ENCODE measurements at places on chromosomes 1 and 21.

DNA sequence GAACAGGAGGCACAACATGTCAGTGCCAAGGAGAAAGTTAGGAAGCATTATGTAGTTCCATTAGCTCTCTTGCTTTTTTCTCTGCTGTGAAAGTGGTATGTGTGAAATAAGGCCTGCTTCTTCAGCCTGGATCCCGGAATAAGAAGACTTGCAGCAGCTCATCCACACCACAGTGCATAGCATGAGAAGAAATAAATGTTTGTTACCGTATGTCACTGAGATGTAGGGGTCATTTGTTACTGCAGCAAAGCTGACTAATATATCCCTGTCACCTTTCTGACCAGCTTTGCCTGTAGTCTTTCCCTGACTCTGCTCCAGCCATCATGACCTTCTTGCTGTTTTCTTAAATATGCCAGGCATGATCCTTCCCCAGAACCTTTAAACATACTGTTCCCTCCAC is 20.5 kb upstream of the MCOLN3 start:
- DNase-seq: no peak

GRCh38 chr1:33872275-33872674 is 8.4 kb downstream of the HMGB4 start:
- DNase-seq: no peak

DNA sequence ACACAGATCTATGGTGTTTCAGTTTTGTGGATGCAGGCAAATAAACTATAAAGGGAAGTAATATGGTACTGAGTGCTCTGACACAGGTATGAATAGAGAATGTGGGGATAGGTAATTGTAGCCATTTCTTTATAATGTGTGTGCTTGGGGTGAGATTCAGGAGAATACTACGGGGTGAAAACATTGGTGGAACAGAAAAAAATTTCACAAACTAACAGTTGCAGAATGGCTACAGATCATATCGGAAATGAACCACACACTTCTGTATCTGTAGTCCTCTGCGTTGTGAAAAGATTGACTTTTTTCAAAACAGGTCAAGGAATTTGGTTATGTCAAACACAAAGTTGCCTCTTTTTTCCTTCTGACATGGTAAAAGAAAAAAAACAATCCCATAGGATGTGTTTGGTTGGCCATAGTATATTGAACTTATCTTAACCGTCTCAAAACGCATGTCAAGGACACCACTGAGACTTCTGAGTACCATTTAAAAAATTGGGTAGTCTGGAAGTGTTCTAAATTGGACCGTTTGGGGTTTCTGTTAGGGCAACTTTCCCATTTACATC is 1.1 kb upstream of the CDC73 start:
- DNase-seq: no peak

DNA sequence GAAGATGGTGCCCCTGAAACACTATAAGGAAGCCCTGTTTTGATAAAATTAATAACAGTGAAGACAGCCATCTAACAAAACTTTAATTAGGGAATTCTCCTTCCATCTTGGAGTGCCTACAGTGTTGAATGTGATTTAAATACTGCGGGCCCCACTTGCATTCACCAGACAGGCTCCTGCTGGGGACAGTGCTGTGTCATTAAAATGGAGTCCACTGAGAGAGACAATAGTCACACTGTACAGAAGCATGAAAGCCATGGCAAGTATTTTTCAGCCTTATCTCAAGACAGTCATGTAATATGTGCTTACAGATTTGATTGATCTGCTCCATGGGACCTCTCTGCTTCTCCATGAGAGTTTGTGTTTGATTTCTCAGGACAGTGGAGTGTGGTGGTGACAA is 29.7 kb upstream of the ZBTB18 start:
- no peak for DNase-seq

DNA sequence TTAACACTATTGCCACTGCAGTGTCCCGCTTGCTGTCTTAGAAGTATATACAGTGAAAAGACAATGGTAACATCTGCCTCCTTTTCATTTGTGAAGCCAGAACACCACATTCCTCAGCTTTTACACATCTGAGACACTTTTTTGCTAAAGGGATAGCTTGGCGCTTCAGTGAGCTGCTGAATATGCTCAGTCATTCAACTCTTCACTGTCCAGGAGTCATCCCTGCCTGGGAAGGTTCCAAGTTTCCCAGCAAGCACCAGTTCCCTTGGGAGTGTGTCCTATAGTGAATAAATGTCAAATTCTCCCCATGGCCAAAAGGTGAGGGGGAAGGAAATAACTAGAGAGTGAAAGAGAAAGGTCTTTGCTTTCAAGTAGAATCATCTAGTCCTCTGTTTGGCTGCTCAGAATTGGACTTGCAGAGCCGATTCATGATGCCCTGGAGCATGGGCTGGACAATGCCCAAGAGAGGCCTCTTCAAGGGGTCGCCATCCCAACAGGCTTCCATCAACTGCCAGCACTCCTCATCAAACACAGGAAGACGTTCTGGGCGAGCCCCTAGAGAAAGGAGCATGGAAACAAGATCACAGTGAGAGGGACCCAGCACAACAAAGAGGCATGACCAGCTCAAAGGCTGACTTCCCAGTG is 25.5 kb upstream of the RBBP5 start:
- no peak for DNase-seq

DNA sequence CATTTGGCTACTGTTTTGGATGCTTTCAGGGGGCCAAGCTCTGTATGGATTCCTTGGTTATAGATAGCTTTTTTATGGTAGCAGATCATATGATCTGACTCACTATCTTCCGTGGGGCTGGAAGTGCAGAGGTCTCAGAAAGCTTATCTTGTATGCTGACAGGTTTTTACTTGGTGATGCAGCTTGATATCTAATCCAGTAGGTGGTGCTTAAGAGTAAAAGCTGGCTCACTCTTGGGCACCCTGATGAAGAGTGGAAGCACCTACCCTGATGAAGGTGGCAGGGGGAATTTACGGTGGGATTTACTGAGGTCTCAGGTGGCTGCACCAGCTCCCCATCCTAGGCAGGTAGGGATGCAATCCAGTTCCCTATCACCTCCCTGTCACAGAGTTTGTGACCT is 151.2 kb downstream of the PTBP2 start:
- DNase-seq: no peak

- no peak for DNase-seq
Measured at GRCh38 chr1:93997756-93998155, 88.5 kb upstream of the GCLM start.

DNA sequence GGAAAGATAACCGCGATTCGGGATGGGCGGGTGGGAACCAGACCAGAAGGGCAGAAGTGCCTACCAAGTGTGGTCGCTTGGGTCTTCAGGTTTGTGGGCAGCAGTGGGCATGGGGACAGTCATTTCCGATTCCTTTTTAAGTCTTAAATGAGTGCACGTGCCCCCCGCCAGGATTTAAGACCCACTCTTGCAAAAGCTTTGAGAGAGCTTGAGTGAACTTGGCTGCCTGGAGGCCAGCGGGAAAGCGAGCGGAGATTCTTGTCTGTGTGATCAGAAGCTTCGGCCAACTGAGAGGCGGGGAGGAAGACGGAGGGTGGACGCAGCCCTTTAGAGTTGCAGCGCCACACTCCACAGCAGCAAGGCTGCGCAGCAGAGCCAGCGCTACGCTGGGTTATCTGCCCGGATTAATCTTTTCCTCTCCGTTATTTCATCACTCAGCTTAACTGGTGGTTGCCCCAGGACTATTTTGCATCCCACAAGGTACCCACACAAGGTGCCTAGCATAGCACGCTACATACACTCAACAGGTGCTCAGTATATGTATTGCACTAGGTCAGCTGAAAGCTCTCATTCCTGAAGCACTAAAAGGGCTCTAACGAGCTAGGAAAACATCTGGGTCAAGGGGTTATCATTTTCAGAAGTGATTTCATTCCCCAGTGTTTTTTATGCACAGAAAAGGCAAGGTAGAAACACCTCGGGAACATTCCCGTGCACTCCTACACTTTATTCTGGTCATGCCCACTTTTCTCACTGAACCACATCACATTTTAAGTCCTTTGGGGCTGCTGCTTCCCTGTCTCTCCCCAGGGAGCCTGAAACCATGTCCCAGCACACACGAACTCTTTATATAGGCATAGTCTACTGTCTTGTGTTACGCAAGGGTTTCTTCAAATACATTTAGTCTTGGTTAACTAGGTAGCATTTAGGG is 1.5 kb upstream of the BATF3 start:
- DNase-seq: peak; percentile 79

- DNase-seq: no peak
Measured at GRCh38 chr1:158025576-158026230, 32.3 kb downstream of the KIRREL1 start.

- no peak for DNase-seq
Measured at GRCh38 chr1:54199151-54199764, 572 bp downstream of the CYB5RL start.

DNA sequence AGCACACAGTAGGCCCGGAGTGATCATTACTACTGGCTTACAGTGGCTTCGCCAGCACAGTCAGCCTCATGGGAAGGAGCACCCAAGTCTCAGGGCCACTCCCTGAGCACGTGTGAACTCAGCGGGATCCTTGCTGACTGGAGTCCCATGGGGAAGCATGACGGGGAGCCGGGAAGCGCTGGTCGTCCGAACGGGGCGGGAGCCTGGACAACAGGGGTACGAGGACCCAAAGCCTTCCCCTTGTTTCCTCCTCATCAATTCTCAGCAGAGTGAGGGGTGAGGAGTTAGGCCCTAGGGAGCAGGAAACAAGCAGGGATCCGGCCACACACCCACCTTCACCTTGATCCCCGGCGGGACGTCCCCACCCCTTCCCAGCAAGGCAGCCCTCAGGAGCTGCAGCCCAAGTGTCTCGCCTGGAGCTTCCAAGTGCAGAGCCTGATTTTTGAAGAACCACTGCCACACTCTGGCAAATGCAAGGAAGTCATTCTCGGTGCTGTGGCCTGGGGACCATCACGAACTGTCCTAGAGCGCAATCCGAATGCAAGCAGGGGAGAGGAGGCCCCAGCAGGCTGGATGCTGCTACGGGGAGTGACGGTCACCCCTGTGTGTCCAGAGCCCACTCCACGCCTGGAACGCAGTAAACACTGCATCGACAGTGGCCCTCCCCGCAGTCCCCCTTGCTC is 35.5 kb downstream of the TOMM20 start:
- no peak for DNase-seq

DNA sequence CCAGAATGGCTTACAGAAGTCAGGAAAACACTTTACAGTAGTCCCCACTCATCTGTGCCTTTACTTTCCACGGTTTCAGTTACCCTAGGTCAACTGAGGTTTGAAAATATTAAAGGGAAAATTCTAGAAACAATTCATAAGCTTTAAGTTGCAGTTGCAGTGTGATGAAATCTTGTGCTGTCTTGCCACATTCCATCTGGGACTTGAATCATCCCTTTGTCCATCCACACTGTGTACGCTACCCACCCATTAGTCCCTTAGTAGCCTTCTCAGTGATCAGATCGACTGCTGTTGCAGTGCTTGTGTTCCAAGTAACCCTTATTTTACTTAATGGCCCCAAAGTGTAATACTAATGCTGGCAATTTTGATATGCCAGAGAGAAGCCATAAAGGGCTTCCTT is 30.5 kb downstream of the ZCCHC17 start:
- no peak for DNase-seq

GRCh38 chr1:243433737-243434370 is 178.0 kb downstream of the SDCCAG8 start:
- DNase-seq: no peak

GRCh38 chr1:163512349-163512989 is 190.7 kb downstream of the NUF2 start:
- DNase-seq: no peak

DNA sequence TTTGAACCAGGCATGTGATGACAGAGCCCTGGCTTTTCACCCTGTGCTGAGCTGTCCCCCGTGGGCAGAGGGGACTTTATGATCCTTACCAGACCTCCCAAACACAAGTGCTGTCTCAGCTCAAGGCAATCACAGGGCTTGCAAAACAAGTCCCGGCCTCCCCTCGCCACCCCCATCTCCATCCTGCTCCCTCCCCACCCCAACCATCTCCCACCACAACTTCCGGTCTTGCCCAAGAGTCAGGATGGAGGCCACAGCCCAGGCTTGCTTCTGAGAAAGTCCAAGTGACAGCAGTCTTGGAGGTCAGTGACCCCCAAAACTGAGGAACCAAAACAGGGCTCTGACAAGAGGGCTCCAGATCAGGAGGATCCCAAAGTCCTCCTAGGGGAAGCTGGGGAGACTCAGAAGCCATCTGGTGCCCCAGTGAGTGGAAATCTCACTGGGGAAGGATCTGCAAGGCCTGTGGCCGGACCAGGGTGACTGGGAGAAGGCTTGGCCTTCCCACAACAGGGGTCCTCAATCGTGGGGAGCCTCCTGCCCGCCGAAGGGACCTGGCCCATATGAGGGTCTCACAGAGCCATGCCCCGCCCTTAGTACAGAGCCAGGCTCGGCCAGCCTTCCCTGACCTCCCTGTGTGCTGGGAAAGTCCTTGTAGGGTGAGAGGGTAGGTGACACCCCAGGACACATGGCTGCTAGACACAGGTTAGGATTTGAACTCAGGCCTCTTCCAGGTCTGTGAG is 4.5 kb upstream of the SDC3 start:
- DNase-seq: peak; percentile 76

DNA sequence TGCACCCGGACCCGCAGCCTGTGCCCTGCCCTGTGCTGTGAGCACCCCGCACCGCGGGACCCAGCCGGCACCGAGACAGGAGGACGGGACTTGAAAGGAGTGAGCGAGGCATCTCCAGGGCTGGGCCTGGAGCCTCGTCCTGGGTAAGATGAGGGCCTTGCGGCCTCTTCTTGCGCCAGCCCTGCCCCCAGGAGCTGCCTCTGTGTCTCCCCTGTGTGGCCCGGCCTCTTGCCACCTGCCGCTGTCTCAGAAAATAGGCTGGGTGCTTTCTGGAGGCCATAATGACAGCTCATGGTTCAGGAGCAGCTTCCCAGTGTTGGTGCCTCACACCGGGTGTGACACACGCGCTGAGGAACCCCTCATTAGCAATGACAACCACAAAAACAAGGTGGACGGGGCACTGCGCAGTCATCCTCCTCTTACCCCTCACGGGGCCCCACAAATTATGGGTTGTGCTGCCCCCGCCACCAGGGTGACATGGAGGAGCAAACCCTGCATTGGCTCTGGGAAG is 161.5 kb upstream of the C1orf174 start:
- DNase-seq: no peak

DNA sequence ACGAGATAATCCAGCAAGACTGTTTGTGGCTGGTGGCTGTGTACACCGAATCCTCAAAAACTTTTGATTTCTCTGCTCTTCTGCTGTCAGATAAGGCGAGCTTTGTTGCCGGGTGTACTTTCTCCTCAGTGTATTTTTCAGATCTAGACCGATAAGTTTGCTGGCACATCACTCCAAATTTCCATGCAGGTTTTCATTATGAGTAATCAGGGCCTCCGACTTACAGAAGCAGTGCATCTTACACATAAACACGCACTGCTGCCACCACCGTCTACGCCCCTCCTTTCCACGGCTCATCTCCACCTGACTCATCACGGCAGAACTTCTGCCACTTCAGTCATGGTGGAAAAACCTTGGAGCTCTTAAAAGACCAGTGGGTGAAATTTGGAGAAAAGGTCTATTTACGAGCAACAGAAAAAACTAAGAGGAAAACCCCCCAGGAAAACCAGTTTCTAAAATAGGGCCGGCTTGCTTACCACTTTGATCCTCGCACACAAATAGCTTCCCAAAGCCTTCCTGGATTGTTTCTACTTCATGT is 7.7 kb downstream of the ZBTB21 start:
- DNase-seq: no peak

GRCh38 chr1:232036181-232036933 is 409.8 kb downstream of the DISC1 start:
- no peak for DNase-seq

GRCh38 chr1:229753764-229754551 is 127.9 kb downstream of the URB2 start:
- no peak for DNase-seq
